Fibroblast of skin of abdomen (primary cell): ENCODE measurements at places on chromosomes 4 and X.

GRCh38 chr4:128686032-128686465 is 123.5 kb upstream of the JADE1 start:
- DNase-seq, result no peak

DNA sequence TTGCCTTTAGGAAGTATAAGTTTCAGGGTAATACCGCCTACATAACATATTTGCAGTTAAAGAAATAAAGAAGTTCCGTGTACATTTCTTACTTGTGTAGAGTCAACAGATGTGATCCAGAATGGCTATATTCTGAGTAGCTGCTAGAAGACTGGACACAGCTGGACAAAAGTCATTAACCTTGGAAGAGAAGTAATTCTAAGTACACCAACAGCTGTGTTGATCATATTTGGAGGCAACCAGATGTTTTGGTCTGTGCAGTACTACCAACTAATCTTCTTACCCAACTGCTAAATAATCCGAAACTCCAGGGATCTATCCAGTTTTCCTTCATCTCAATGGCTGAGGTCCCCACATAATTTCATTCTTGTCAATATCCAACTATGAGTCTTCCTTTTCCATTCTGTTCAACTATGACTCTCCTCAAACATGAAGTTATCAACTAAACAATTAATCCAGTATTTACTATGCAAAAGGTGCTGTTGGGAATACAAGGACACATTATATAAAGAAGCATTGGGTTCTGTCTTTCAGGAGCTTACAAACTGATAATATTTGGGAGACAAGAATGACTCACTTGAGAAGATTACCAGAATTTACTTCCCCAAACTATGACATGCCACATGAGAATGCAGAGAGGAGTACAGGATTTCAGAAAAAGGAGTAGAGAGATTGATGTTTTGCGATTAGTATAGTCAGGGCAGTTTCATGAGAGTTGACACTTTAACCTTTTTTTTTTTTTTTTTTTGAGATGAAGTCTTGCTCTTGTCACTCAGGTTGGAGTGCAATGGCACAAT is 78.2 kb downstream of the COL4A6 start:
- DNase-seq, result no peak

- no peak for DNase-seq
Observed at GRCh38 chr4:11021333-11021732, 336.8 kb upstream of the CLNK start.

- no peak for DNase-seq
Observed at GRCh38 chr4:111991163-111991562, 154.1 kb upstream of the FAM241A start.

DNA sequence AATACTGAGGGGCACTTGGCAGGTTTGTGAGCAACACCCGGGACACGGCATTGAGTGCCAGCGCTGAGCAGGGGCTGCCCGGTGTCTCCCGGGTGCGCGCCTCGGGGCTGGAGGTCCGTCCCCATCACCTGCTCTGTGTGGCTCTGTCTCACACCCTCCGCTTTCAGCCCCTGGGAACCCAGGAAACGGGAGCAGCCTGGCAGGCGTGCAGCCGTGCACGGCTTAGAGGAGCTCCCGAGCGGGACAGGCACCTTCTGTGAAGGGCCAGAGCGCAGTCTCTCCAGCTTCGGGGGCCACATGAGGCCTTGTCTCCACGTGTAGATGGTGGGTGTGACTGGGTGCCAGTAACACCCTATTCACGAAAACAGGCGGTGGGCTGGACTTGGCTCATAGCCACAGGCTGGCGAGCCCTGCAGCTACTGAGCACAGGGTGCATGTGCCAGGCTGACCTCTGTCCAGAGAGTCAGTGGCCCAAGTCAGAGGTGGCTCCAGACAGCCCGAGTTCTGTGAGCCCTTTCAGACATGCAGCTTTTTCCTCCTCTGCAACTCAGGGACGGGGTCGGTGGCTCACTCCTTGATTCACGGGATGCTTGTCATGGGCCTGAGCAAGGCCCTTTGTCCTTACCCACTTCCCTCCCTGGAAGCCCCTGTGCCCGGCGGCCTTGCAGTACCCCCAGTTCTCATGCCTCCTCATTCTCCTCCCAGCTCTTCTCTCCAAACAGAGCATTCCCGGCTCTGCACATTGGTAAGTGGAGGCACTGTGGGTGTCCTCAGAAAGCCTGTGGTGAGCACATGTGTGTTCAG is 23.5 kb downstream of the UVSSA start:
- DNase-seq, result no peak

DNA sequence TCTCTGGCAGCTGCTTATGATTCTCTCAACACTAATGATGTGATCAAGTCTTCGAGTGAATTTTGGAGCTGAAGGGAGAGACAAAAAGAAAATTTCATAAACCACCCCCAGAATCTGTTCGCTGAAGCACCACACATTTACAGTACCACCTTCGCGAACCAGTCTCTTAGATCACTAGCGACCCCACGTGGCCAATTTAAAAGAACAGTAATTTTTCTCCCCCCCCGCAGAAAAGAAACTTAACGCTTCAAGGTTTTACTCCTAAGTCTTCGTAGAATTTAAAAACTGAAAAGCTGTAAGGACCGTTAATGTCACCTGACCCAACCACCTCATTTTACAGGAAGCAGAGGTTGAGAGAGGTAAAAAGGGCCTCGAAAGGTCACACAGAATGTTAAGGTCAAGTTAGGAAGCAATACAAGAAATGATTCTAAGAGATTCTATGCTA is 187.5 kb downstream of the QDPR start:
- DNase-seq, result peak; percentile 68

DNA sequence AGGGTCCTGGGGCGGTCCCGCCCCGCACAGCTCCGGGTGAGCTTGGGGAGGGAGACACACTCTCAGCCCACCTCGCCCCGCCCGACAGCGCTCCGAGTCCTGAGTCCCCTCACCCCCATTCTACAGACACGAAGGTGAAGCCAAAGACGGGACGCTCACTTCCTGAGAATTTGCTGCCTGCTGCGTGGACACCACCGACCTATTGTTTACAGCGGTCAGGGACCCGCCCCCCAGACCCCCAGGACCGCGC is 796 bp upstream of the ZNF141 start:
- no peak for DNase-seq

GRCh38 chr4:75912968-75913367 is 10.7 kb upstream of the PPEF2 start:
- DNase-seq, result no peak

DNA sequence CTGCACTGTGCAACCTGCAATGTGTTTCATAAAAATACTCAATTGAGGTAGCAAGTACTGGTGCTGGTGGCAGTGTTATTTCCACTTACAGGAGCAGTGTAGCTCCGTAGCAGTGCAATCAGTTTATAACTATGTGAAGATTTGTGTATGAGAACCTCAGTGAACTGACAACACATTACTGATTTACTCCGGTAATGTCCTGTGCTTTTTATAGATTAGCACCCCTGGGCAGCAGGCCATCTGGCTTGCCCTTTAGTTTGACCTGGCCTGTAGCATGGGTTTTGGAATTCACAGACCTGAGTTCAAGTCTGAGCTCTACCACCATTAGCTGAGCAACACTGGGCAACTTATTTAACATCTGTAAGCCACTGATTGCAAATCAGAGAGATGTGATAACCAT is 78.6 kb upstream of the GBA3 start:
- DNase-seq, result no peak

DNA sequence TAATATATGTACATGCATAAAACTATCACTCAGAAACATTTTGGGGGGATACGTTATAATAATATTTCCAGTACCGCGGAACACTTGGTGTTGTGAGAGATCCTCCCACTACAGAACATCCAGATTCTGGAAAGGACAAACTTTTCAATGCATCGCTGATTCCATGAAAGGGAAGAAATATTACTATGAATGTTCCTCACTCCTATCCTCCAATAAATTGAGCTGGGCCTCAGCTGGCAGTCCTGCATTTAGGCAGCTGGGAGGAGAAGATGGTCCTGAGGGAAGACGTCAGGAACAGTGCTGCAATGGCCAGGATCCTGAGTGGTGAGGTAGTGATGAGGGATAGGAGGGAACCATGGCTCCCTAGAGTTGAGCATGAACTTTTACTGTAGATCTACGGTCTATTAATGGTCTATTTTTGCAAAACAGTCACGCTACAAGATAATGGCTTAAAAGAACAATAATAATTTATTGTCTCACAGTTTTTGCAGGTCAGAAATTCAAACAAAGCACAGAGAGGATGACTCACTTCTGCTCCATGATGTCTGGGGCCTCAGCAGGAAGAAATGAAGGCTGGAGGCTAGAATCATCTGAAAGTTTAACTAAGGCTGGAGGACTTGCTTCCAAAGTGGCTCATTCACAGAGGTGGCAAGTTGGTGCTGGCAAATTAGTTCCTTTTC is 538.1 kb downstream of the STIM2 start:
- peak; percentile 5 for DNase-seq

GRCh38 chr4:57763070-57763469 is 652.9 kb upstream of the IGFBP7 start:
- DNase-seq, result no peak

DNA sequence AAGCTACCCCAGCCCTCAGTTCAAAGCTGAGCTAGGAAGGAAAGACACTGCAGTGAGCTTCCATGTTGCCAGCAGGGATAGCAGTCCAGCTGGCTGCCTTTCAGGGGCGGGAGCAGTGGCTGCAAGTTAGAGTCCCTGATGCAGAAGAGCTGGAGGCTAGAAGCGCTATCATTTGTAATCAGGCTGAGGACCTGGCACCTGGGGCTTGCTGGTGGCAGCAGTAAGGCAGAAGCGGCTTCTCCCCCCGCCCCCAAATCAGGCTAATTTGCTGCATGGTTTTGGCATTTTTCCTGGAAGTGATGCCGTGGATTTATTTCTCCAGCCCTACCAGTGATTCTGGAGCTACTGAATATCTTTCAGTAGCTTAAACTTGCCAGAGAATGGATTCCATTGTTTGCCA is 203.3 kb downstream of the CLCN4 start:
- DNase-seq, result peak; percentile 33
